ENCODE measurements at places on chromosomes 2 and 18.

DNA sequence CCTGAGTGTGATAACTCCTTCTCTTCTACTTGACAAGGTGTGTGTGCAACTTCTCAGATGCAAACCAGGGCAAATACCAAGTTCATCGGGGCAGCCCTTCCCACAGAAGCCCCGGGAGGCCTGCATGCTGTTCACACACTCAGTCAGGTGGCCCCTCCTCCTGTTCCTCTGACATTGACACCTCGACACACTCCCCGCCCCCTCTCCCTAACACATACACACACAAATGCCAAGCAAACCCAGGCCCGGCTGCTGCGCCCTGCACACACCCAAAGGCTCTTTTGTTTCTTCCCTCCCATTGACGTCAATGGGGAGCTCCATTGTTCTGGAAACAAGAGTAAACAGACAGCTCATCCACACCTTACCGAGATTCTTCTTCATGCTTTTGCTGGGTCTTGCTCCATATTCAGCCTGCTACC is 1.7 kb upstream of the PER2 start:
- H3K4me3 ChIP-seq, result peak overlapping the region; percentile 91
- H3K27me3 ChIP-seq, result peaks cover 6% of the 10 kb centered on the region
- peak; percentile 34 for DNase-seq
- H3K36me3 ChIP-seq, result no peaks in the 10 kb centered on the region

- H3K27me3 ChIP-seq, result no peaks in the 10 kb centered on the region
- DNase-seq, result no peak
- no peaks in the 10 kb centered on the region for H3K4me1 ChIP-seq
- H3K4me3 ChIP-seq, result no peak overlapping the region
Observed at GRCh38 chr18:45353530-45353929, 261.7 kb upstream of the SLC14A2 start.

- no peak for DNase-seq
- H3K4me1 ChIP-seq, result no peaks in the 10 kb centered on the region
- no peaks in the 10 kb centered on the region for H3K27me3 ChIP-seq
Observed at GRCh38 chr2:175726223-175726622, 275.8 kb downstream of the LNPK start.

GRCh38 chr18:46320928-46321711 is 216.9 kb downstream of the HAUS1 start:
- H3K27me3 ChIP-seq, result peaks cover 4% of the 10 kb centered on the region
- H3K36me3 ChIP-seq, result no peaks in the 10 kb centered on the region
- no peak overlapping the region for H3K4me3 ChIP-seq
- no peak for DNase-seq
- peaks cover 6% of the 10 kb centered on the region for H3K4me1 ChIP-seq

- H3K36me3 ChIP-seq, result no peaks in the 10 kb centered on the region
- H3K27me3 ChIP-seq, result no peaks in the 10 kb centered on the region
- DNase-seq, result no peak
- H3K4me1 ChIP-seq, result no peaks in the 10 kb centered on the region
Observed at GRCh38 chr2:44547718-44548117, 186.0 kb downstream of the CAMKMT start.

- no peak for DNase-seq
- H3K27ac ChIP-seq, result no peak overlapping the region
- peaks cover 10% of the 10 kb centered on the region for H3K27me3 ChIP-seq
- H3K4me1 ChIP-seq, result peaks cover 8% of the 10 kb centered on the region
- no peaks in the 10 kb centered on the region for H3K36me3 ChIP-seq
Observed at GRCh38 chr2:62472312-62472711, 33.7 kb downstream of the TMEM17 start.

- peaks cover 58% of the 10 kb centered on the region for H3K4me1 ChIP-seq
- peak overlapping the region; percentile 57 for H3K4me3 ChIP-seq
- peak overlapping the region; percentile 99 for H3K27ac ChIP-seq
Observed at GRCh38 chr2:237688081-237688480, 60.7 kb downstream of the LRRFIP1 start.

GRCh38 chr18:35376393-35376741 is 770 bp downstream of the ZNF396 start:
- DNase-seq, result peak; percentile 36
- peak overlapping the region; percentile 77 for H3K4me3 ChIP-seq
- no peaks in the 10 kb centered on the region for H3K36me3 ChIP-seq
- peaks cover 17% of the 10 kb centered on the region for H3K27me3 ChIP-seq

GRCh38 chr2:60657673-60658072 is 98.4 kb upstream of the PAPOLG start:
- no peaks in the 10 kb centered on the region for H3K36me3 ChIP-seq
- H3K27ac ChIP-seq, result no peak overlapping the region
- H3K4me3 ChIP-seq, result no peak overlapping the region
- no peak for DNase-seq
- peaks cover 8% of the 10 kb centered on the region for H3K4me1 ChIP-seq
- peaks cover 9% of the 10 kb centered on the region for H3K27me3 ChIP-seq

- no peak overlapping the region for H3K4me3 ChIP-seq
- H3K27ac ChIP-seq, result no peak overlapping the region
- H3K4me1 ChIP-seq, result no peaks in the 10 kb centered on the region
- no peak for DNase-seq
- H3K36me3 ChIP-seq, result no peaks in the 10 kb centered on the region
Observed at GRCh38 chr2:64352292-64352691, 101.7 kb upstream of the LGALSL start.
